ENCODE measurements at places on chromosomes 5 and 9. TPM values are rescaled to one million over a fixed set of nuclear protein-coding genes. Genes with fewer than 3 reads are reported as not detected.

DNA sequence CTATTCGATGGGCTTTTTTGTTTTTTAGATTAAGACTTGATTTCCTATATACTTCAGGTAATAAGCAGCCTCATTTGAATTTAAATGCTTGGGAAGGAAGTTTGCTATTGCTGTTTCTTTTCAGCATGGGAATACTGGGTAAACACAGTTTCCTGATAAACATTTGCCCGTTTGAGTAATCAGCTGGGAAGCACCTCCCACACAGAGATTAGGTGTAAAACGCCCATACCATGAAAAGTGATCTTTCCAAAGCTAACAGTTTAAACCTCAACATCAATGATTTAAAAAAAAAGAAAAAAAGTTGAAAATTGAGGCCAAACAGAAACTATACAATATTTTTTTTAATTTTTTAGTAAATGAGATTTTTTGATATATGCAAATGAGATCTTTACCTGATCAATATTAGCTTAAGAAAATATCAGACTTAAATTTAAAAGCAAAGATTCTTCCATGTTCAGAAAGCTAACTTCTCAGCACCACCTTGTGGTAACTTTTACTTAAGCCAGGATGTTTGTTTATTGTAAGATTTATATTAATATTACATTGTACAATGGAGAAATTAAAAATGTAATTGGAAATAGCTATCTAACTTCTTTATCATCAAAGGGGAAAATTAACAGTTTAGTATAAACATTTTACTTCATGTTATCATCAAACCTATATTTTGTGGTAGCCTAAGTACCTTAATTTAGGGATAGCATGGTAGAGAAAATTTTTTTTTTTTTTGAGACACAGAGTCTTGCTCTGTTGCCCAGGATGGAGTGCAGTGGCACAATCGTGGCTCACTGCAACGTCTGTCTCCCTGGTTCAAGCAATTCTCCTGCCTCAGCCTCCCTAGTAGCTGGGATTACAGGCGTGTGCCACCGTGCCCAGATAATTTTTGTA is 39.8 kb downstream of the F2RL2 start:
- no peaks in the 10 kb centered on the region for H3K36me3 ChIP-seq
- no peak overlapping the region for H3K4me3 ChIP-seq
- H3K4me1 ChIP-seq = no peaks in the 10 kb centered on the region
- DNase-seq = no peak
- H3K27me3 ChIP-seq = no peaks in the 10 kb centered on the region

DNA sequence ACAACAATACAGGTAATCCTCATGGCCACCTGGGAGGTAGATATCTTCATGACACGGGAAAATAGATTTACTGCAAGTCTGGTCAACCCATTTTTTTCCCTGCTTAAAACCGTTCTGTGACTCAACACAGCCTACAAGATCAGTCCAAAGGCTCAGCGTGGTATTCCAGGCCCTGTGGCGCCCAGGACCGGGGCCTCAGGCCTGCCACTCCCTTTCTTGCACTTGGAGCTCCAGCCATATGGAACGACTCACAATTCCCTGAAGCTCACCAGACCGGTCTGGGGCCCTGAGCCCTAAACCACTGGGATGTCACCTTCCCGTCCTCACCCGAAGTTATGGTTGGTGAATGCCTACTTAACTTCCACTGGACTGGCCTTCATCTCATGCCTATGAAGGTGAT is 6.5 kb upstream of the MLANA start:
- H3K4me3 ChIP-seq = no peak overlapping the region
- H3K27me3 ChIP-seq = no peaks in the 10 kb centered on the region
- no peaks in the 10 kb centered on the region for H3K4me1 ChIP-seq
- H3K36me3 ChIP-seq = no peaks in the 10 kb centered on the region

DNA sequence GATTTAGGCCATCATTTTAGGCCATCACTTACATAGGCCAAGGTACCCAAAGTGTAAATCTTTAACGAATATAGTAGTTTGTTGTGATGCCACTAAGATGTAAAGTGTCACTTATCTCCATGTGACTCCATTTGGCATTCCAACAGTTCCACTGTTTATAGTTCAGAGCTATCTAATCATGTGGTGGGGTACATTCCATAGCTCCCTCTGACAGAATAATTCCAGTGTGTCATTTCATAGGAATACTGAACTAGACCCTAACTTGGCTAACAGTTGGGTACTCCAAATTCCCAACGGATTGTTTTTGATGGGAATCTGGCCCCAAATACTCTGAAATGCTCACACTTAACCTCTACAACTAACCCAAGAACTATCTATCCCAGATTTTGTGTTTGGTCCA is 76.7 kb upstream of the FST start:
- H3K27me3 ChIP-seq = no peaks in the 10 kb centered on the region
- no peaks in the 10 kb centered on the region for H3K4me1 ChIP-seq
- no peaks in the 10 kb centered on the region for H3K36me3 ChIP-seq
- H3K4me3 ChIP-seq = no peak overlapping the region

DNA sequence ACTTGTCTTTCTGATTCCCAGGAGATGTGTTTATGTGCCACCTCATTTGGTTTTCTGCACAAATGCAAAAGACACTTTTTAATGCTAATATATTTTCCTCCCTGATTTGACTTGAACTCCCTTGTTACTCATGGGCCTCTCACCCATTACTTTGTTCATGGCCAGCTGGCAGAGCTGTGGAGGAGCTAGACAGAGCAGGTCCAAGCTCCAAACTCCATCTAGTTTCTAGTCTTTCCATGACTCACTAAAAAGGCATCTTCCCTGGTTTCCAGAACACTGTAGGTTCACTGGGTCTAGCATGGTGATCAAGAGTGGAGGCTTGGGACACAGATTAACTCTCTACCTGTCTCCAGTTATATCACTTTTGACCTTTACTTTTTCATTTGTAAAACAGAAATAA is 161.0 kb upstream of the SLC28A3 start:
- H3K27me3 ChIP-seq = no peaks in the 10 kb centered on the region
- no peak for DNase-seq
- H3K27ac ChIP-seq = no peak overlapping the region
- no peak overlapping the region for H3K4me3 ChIP-seq
- H3K36me3 ChIP-seq = no peaks in the 10 kb centered on the region
- no peaks in the 10 kb centered on the region for H3K4me1 ChIP-seq

- no peak overlapping the region for H3K27ac ChIP-seq
- DNase-seq = no peak
- peaks cover 20% of the 10 kb centered on the region for H3K36me3 ChIP-seq
These were observed 147.7 kb downstream of the VPS13A start for GRCh38 chr9:77325058-77325457.

DNA sequence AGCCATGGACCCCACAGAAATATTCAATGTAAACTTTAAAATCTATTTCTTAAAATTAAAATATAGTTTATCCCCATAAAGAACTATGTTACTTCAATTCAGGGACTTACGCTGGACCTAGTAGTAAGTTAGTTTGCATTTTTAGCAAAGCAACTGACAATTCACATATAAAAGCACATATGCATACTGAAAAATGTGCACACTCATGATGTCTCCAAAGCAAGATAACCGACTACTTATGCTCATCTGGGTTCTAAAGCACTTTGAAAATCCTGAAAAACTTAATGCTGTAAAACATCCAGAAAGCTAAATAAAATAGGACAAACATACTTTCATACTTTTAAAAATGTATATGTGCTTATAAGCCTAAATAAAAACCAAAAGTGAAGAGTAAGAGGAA is 264.4 kb upstream of the GAS1 start:
- no peaks in the 10 kb centered on the region for H3K36me3 ChIP-seq
- DNase-seq = no peak
- H3K4me3 ChIP-seq = no peak overlapping the region

The SEMA5A gene
- total RNA-seq = 18.4 TPM

GRCh38 chr9:5025416-5025815 is 40.3 kb downstream of the JAK2 start:
- DNase-seq = no peak
- no peaks in the 10 kb centered on the region for H3K27me3 ChIP-seq
- peaks cover 75% of the 10 kb centered on the region for H3K36me3 ChIP-seq
- H3K4me3 ChIP-seq = no peak overlapping the region
- no peaks in the 10 kb centered on the region for H3K4me1 ChIP-seq

- peak overlapping the region; percentile 96 for H3K27ac ChIP-seq
- no peaks in the 10 kb centered on the region for H3K27me3 ChIP-seq
- peaks cover 45% of the 10 kb centered on the region for H3K4me1 ChIP-seq
- no peak overlapping the region for H3K4me3 ChIP-seq
These were observed 5.5 kb downstream of the SEPTIN8 start for GRCh38 chr5:132771503-132771998.

GRCh38 chr9:124503713-124504529 is 3.3 kb downstream of the NR5A1 start:
- no peaks in the 10 kb centered on the region for H3K36me3 ChIP-seq
- DNase-seq = no peak
- H3K27ac ChIP-seq = no peak overlapping the region

GRCh38 chr9:105994970-105995369 is 300.6 kb downstream of the TMEM38B start:
- H3K4me3 ChIP-seq = no peak overlapping the region
- no peaks in the 10 kb centered on the region for H3K36me3 ChIP-seq
- H3K27me3 ChIP-seq = no peaks in the 10 kb centered on the region
- H3K27ac ChIP-seq = no peak overlapping the region

- no peak overlapping the region for H3K27ac ChIP-seq
- no peak overlapping the region for H3K4me3 ChIP-seq
- no peaks in the 10 kb centered on the region for H3K36me3 ChIP-seq
- DNase-seq = no peak
- H3K4me1 ChIP-seq = no peaks in the 10 kb centered on the region
- no peaks in the 10 kb centered on the region for H3K27me3 ChIP-seq
These were observed 64.4 kb upstream of the WWC1 start for GRCh38 chr5:168227001-168227400.

- no peak overlapping the region for H3K4me3 ChIP-seq
- no peaks in the 10 kb centered on the region for H3K36me3 ChIP-seq
These were observed 937.2 kb upstream of the DMAC1 start for GRCh38 chr9:8736805-8737204.

DNA sequence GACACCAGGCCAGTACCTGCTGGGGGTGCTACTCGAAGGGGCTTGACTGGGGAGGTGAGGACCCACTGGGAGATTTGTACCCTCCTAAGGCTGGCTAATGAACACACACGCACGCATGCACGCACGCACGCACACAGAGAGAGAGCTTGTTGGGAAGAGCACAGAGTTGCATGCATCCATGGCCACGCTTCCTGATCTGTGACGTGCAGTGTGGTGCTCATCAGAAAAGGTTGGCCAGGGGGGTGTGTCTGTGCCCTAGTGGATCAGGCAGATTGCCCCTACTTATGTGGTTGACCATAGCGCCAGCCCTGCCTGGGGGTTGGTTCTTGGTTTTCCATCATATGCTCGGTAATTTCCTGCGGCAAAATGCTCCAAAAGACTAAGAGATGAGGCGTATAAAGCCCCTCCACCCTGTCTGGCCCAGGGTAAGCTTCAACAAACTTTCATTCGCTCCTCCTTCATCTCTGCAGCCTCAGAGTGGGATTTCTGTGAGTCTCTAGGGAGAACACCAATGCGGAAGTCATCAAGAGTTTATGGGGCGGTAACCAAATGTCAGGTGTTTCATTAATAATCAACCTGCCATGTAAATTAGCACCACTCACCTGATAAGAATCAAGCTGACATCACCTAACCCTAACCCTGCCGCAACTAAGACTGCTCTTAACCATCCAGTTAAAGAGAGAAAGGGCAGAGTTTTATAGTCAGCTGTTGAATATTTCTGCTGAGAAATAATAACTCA is 8.0 kb upstream of the GFI1B start:
- H3K4me3 ChIP-seq = no peak overlapping the region
- no peaks in the 10 kb centered on the region for H3K36me3 ChIP-seq
- H3K4me1 ChIP-seq = no peaks in the 10 kb centered on the region

The SH3TC2 gene
- total RNA-seq = 0.21 TPM

GRCh38 chr9:5629312-5630080 is 589 bp downstream of the RIC1 start:
- peak overlapping the region; percentile 99 for H3K27ac ChIP-seq
- H3K4me1 ChIP-seq = peaks cover 39% of the 10 kb centered on the region
- DNase-seq = no peak
- H3K27me3 ChIP-seq = no peaks in the 10 kb centered on the region
- no peaks in the 10 kb centered on the region for H3K36me3 ChIP-seq

The EDIL3 gene
- 68.1 TPM for total RNA-seq

DNA sequence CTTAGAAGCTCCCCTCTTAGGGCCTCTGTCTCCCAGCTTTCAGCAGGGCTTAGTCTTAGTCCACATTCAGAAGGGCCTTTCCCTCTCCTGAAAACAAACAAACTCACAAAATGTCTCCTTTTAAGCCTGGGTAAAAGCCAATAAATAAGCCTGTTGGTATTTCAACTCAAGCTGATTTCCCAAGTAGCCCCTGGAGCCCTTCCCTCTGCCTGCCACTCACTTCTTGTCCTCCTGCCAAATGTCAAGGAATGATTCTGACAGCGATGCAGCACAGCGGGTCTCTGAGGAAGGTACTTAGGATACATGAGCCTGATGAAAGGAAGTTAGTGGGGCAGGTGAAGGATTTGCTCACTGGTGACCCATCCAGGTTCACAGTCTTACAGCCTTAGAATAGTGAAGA is 210.5 kb downstream of the PJA2 start:
- no peak overlapping the region for H3K4me3 ChIP-seq
- no peaks in the 10 kb centered on the region for H3K36me3 ChIP-seq
- H3K27ac ChIP-seq = no peak overlapping the region
- no peak for DNase-seq
- no peaks in the 10 kb centered on the region for H3K4me1 ChIP-seq
- no peaks in the 10 kb centered on the region for H3K27me3 ChIP-seq

Data from ascending aorta (tissue), 2 donors.